HCT116 (cell line): ENCODE measurements at places on chromosomes 6 and 20.

GRCh38 chr6:144063246-144063743, 32.1 kb downstream of the SF3B5 start:
- no peak for DNase-seq

DNA sequence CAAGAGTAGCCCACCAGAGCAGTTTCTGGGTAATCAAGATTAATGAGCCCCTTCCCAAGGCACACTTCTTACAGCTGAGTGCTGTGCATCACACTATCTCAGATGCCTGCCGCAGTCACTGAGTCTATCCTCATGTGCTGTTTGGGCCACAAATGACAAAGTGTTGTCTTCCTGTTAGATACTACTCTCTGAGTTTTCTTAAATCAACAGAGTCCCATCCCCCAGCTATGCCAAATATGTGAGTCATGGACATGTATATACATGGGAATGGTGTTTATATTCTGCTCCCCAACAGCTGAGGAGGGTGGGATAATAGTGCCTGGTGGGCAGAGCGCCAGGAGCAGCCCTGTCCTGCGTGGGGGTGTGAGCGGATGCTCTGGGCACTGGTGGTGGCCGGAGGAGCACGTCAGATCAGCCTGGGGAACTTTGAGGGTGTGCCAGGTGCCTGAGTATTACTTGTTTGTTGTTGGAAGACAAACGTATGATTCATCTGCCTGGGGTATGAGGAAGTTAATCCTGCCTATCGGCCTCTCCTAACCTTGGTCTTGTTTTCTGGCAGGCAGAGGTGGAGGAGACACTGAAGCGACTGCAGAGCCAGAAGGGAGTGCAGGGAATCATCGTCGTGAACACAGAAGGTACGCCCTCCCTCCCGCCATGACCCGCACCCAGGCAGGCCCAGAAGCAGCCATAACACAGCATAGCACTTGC, 9.6 kb downstream of the DYNLRB1 start:
- DNase-seq = peak; percentile 93

DNA sequence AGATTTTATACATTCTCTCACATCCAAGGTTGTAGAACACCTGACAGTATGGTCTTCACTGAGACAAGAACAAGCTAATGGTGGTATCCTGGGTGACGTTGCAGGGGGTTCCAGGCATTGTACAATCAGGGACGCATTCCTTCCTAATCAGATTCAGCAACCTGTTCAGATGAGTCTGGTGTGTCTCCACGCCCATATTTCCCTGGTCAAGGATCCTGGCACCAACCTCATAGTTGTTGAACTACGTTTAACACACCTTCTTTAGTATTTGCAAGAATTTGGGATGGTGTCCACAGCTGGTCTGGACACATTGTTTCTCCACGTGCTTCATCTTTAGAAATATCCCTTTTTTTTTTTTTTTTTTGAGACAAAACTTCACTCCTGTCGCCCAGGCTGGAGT, 161.0 kb upstream of the CDYL start:
- DNase-seq = no peak

GRCh38 chr6:109010705-109011102, 83.9 kb downstream of the SESN1 start:
- no peak for DNase-seq

GRCh38 chr20:39676241-39676640, 714.1 kb downstream of the DHX35 start:
- DNase-seq = no peak

DNA sequence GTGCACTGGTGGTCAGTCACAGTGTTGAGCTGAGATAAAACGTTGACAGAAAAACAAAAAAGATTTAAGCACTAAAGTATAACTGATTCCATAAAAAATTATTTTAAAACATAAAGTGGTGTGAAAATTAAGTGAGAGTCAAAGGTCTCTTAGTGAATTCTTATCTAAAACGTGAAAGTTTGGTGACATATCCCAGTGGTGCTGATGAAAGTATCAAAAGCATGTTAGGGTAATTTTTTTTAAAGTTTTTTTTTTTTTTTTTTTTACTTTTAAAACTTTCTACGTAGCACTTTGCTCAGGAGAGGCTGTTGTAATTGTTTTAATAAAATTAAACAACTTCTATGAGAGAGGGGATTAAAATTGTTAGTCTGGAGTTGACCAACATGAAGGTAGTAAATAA, 65.6 kb upstream of the TMEM30A start:
- DNase-seq = no peak

GRCh38 chr6:155628306-155628705, 172.7 kb upstream of the NOX3 start:
- DNase-seq = no peak

DNA sequence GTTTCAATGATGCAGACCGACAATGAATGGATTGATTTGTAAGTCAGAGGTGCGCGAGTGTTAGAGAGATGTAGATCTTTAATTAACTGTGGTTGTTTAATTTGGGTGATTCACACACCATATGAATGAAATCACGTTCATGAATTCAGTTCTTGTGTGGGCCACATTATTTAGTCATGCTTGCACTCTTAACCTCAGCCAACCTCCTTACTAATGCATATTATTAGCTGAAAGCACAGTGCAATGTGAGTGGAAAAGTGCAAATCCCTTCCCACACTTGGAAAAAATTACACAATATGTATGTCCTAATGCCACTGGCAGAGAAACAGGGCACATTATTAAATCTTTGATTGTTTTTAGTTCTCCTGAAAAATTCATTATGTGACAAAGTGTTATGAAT, 512.5 kb downstream of the BCKDHB start:
- no peak for DNase-seq

- no peak for DNase-seq
Measured at GRCh38 chr20:45920462-45921336, 8.7 kb upstream of the PLTP start.

GRCh38 chr6:139164001-139164400, 29.1 kb downstream of the HECA start:
- DNase-seq = no peak

GRCh38 chr6:157137501-157137900, 185.8 kb downstream of the TMEM242 start:
- no peak for DNase-seq

- no peak for DNase-seq
Measured at GRCh38 chr6:89828988-89829471, 650 bp upstream of the CASP8AP2 start.

DNA sequence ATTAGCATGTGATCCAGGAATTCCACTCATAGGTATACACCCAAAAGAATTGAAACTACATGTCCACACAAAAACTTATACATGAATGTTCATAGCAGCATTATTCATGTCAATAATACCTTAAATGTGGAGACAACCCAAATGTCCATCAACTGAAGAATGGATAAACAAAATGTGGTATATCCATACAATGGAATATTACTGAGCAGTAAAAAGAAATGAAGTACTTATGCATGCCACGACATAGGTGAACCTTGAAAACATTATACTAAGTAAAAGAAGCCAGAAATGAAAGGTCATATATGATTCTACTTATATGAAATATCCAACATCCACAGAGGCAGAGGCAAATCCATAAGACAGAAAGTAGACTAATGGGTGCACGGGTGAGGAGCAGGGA, 159.9 kb downstream of the UNC5CL start:
- no peak for DNase-seq

- no peak for DNase-seq
Measured at GRCh38 chr6:93341900-93342613, 77.3 kb downstream of the EPHA7 start.

- DNase-seq = no peak
Measured at GRCh38 chr20:41616228-41616627, 1.9 kb downstream of the CHD6 start.

DNA sequence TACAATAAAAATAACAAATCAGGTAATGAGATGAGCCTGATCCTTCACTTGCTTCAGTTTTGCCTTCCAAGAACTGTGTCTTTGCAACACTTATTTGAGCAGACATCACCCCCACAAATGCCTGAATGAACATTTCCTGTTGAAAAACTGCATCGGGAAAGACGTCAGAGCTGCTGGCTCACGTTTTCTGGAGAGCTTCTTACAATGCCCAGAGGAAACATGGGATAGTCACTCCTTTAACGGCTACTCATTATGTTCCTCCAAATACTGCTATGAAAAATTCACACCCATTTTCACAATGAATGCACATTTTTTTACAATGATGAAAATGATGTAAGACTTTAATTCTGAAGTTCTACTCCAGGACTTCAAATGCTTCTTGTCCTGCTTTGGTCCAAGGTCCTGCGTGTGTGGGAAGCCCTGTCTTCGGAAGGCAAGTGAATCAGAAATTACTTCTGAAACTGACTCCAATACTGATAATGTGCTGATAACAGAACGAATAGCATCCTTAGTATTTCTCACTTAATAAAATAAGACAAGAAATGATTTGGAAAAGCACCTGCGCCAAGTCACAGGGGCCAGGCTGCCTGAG, 238.0 kb downstream of the ANKRD60 start:
- DNase-seq = no peak

GRCh38 chr20:4546342-4546741, 175.4 kb upstream of the PRND start:
- DNase-seq = no peak

GRCh38 chr20:19212821-19213502, 520 bp downstream of the SLC24A3 start:
- no peak for DNase-seq

DNA sequence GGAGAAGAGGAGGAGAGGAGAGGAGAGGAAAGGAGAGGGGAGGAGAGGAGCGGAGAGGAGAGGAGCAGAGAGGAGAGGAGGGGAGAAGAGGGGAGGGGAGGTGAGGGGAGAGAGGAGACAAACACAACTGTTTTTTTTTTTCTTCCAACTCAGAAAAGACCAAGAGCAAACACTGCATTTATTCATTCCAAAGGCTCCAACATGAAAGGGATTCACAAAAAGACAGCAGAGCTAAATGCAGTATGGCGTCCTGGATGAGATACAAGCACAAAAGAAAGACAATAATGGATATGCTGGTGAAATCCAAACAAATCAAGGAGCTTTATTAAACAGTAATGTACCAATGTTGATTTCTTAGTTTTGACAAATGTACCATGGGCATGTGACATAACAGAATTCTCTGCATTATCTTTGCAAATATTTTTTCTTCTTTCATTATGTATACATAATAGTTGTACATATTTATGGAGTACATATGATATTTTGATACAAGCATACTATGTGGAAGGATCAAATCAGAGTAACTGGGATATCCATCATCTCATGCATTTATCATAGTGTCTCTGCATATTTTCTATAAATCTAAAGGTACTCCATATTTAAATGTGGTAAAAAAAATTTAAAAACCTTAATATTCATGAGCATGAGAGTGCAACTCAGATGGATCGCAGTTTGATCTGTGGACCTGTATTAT, 204.6 kb downstream of the CBLN4 start:
- DNase-seq = no peak

DNA sequence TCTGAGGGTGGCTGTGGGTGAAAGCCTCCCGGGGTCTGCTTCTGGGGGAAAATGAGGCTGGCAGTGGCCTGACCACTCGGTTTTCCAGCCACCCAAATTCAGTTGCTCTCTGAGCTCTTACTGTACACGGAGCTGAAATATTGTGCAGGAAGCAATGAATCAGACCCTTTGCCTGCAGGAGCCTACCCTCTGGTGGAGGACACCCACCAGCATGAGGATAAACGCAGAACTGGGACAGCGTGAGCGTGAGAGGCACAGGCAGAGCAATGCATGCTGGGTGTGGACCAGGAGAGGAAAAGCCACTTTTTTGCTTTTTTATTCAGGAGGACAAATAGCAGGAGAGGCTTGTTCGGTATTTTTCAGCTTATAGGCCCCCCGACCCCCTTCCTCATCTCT, 298.0 kb downstream of the QKI start:
- DNase-seq = no peak

- DNase-seq = no peak
Measured at GRCh38 chr6:147321260-147321659, 117.0 kb downstream of the STXBP5 start.

DNA sequence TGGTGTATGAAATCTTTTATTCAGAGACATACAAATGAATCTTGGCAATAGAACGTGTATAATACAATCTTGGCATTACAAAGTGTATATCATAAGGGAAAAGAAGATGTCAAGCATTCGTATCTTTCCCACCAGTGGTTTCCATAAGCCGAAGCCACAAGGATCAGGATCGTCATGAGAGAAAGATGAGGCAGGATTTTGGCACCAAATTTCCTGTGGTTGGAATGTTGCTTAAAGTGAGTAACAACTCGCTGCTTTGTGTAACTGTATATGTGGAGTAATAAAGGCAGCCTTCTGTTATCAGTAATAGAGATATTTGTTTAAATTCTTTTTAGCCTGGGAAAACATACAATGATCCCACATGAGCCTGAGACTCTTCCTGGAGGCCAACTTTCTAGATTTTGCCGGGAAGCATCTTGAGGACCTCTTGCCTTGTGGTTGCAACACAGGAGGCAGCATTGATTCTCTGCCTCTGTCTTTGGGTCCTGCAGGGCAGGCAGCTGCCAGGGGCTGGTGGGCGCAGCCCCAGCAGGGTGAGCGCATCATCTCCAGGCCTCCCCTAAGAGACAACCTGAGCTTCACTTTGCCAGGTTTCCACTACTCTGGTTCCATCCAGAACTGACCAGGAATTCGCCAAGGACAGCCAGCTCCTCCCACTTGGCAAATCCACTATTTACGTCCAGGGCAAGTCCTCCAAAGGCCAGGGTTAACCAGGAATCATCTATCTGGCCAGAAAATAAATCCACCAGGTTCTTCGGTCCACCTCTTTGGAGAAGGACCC, 230.9 kb upstream of the SULF2 start:
- DNase-seq = no peak

GRCh38 chr6:95686895-95687294, 109.6 kb downstream of the MANEA start:
- DNase-seq = no peak

DNA sequence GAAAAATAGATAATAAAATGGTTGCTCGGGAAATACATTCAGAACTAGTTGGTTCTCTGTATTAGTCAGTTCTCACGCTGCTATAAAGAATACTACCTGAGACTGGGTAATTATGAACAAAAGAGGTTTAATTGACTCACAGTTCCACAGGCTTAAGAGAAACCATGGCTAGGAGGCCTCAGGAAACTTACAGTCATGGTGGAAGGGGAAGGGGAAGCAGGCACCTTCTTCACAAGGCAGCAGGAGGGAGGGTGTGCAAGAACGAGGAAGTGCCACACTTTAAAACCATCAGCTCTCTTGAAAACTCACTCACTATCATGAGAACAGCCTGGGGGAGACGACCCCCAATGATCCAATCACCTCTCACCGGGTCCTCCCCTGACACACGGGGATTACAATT, 24.2 kb upstream of the SNX9 start:
- no peak for DNase-seq

GRCh38 chr6:4805553-4806336, 29.5 kb downstream of the CDYL start:
- peak; percentile 34 for DNase-seq

GRCh38 chr6:6676910-6677441, 88.5 kb downstream of the LY86 start:
- DNase-seq = peak; percentile 65

DNA sequence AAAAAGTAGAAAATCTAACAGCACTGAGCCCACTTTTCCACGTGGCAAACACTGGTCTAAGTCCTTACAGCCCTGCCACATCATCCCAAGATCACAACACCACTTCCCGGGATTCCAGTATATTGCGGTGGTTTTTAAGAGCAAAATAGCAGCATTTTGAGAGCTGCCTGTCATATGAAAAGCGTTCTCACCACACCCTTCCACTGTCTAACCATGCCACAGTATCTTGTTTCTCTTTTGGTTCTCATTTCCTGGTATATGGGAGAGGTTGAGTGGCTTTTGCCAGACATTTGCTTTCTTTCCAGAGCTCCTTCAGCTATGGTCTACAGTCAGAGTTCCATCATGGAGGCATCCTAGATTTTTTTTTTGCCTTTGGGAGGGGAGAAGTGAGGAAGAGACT, 243.0 kb downstream of the TSHZ2 start:
- no peak for DNase-seq
